ENCODE measurements at places on chromosomes 2 and 18.

- H3K36me3 ChIP-seq, result no peaks in the 10 kb centered on the region
- DNase-seq, result no peak
- H3K4me1 ChIP-seq, result no peaks in the 10 kb centered on the region
Observed at GRCh38 chr2:224122542-224122941, 83.5 kb upstream of the SERPINE2 start.

DNA sequence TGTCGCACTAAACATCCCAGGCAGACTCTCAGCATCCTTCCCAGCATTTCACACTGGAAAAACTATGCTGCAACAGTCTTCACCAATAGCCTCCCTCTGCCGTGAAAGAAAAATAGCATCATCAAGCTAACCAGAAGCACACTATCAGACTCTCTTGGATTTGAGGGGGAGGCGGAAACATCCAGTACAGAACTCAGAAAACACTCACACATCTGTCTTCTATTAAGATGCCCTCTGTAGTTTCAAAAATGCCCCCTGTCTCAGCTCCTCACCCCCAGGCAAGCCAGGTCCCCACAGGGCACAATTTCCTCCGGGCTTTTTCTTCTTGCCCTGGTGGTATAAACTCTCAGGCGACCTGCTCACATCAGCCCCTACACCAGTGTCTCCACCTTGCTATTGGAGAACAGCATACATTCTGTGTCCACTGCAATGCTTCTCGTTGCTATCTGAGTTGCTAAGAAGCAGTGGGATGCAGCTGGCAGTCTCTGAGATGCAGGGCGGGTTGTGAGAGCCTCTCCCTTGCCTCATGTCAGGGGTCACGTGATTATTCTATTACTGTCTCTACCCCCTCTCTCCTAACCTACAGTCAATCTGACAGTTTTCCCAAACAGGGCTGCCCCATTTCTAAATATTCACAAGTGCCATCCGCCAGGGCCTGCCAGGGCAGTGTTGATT, 189.9 kb downstream of the INO80D start:
- H3K4me1 ChIP-seq, result peaks cover 7% of the 10 kb centered on the region
- no peak for DNase-seq
- no peak overlapping the region for H3K4me3 ChIP-seq
- no peaks in the 10 kb centered on the region for H3K27me3 ChIP-seq
- H3K27ac ChIP-seq, result no peak overlapping the region

DNA sequence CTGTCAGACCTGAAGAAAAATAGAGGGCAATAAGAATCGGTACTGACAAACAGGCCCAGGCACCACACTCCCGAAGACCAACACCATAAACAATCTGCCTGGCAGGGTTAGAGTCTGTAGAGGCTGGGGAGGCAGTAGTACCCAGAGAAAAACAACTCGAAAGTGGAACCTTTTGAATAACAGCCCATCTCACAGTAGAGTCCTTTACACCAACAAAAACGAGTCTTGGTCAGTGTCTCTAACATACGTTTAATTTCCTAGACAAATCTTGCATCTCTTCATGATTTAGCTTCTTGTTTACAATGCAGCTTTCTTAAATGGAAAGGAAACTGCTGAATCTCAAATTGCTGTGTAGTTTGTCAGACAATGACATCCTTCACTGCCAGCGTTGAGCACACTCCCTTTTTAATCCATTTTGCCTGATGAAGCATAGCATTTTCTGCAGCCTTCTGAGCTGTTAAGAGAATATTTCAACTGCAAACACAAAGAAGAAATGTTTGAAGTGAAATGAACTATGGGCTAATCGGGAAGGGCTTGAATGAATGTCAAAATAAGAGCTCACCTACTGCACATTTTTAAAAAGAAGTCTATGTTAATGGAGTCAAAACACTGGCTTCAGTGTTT, 73.1 kb upstream of the DSG1 start:
- no peaks in the 10 kb centered on the region for H3K27me3 ChIP-seq
- H3K4me1 ChIP-seq, result peaks cover 6% of the 10 kb centered on the region
- peak overlapping the region; percentile 29 for H3K4me3 ChIP-seq
- H3K27ac ChIP-seq, result peak overlapping the region; percentile 77

DNA sequence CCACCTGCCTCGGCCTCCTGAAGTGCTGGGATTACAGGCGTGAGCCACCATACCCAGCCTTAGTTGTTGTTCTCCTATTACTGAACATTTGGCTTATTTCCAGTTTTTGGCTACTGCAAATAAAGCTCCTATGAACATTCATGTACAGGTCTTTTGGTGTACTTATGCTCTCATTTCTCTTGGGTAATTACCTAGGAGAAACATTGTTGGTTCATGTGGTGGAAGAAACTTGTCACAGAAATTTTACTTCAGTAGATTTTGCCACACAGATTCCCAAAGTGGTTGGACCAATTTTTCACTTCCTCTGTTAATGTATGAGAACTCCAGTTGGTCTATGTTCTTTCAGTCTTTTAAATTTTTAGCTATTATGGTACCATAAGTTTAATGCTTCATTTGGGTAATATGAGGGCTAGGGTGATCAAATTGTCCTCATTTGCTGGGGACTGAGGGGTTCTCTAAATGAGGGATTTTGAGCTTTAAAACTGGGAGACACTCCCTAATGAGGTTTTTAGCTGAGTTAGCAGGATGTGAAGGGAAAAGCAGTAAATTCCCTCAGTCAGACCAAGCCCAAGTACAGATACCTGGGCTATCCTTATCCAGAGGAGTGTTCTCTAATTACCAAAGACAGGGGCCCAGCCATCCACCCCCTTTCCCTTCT, 33.9 kb downstream of the MTA3 start:
- no peak for DNase-seq
- no peak overlapping the region for H3K27ac ChIP-seq
- no peaks in the 10 kb centered on the region for H3K4me1 ChIP-seq
- no peaks in the 10 kb centered on the region for H3K36me3 ChIP-seq
- H3K27me3 ChIP-seq, result no peaks in the 10 kb centered on the region

- peaks cover 6% of the 10 kb centered on the region for H3K4me1 ChIP-seq
- H3K36me3 ChIP-seq, result no peaks in the 10 kb centered on the region
- H3K27ac ChIP-seq, result peak overlapping the region; percentile 86
Observed at GRCh38 chr18:58915006-58915799, 50.5 kb downstream of the ZNF532 start.

GRCh38 chr2:19575641-19576040, 217.2 kb upstream of the OSR1 start:
- no peak overlapping the region for H3K4me3 ChIP-seq
- H3K36me3 ChIP-seq, result no peaks in the 10 kb centered on the region
- H3K4me1 ChIP-seq, result no peaks in the 10 kb centered on the region
- H3K27me3 ChIP-seq, result no peaks in the 10 kb centered on the region
- no peak for DNase-seq

GRCh38 chr2:191740759-191741158, 62.8 kb downstream of the NABP1 start:
- H3K4me3 ChIP-seq, result no peak overlapping the region
- DNase-seq, result no peak
- H3K27ac ChIP-seq, result no peak overlapping the region
- no peaks in the 10 kb centered on the region for H3K27me3 ChIP-seq

DNA sequence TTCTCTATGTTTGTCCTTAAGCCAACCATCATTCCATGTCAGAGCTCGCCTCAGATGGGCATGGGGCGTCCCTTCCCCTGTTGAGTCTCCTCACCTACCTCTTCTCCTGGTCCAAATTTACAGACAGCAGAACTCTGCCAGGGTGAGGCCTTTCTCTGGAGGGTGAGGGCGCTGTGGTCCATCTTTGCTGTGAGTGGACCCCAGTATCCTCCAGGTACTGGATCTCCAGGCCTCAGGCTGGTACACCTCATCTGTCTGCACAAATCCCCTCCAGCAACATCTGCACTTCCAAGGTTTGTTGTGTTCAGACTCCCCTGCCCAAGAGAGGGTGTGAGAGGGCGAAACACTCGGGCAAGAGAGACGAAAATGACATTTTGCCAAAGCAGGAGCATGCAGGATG, 63.9 kb upstream of the EDAR start:
- H3K4me3 ChIP-seq, result no peak overlapping the region
- DNase-seq, result no peak
- H3K4me1 ChIP-seq, result no peaks in the 10 kb centered on the region

DNA sequence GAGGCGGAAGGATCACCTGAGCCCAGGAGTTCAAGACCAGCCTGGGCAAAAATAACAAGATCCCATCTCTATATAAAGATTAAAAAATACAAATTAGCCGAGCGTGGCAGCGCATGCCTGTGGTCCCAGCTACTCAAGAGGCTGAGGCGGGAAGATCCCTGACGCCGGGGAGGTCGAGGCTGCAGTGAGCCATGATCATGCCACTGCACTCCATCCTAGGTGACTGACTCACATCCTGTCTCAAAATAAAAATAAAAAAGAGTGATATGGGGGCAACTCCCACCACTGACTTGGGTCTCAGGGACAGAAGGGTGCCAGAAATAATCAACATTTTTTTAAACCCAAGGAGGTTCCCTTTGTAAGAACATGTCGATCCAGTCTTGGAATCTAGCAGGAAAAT, 37.6 kb downstream of the ZNF516 start:
- H3K27me3 ChIP-seq, result no peaks in the 10 kb centered on the region
- no peak overlapping the region for H3K4me3 ChIP-seq
- no peak overlapping the region for H3K27ac ChIP-seq
- peaks cover 13% of the 10 kb centered on the region for H3K4me1 ChIP-seq
- H3K36me3 ChIP-seq, result no peaks in the 10 kb centered on the region
- DNase-seq, result peak; percentile 11

- no peaks in the 10 kb centered on the region for H3K36me3 ChIP-seq
- no peak overlapping the region for H3K4me3 ChIP-seq
- no peaks in the 10 kb centered on the region for H3K4me1 ChIP-seq
- H3K27me3 ChIP-seq, result no peaks in the 10 kb centered on the region
- no peak overlapping the region for H3K27ac ChIP-seq
- no peak for DNase-seq
Observed at GRCh38 chr2:45127891-45128290, 118.6 kb upstream of the SIX2 start.

- H3K4me1 ChIP-seq, result no peaks in the 10 kb centered on the region
- H3K36me3 ChIP-seq, result no peaks in the 10 kb centered on the region
- DNase-seq, result peak; percentile 33
- H3K27me3 ChIP-seq, result no peaks in the 10 kb centered on the region
- H3K4me3 ChIP-seq, result peak overlapping the region; percentile 30
Observed at GRCh38 chr2:101205521-101206479, 46.9 kb upstream of the CNOT11 start.
